ENCODE measurements at places on chromosomes 2 and 18. TPM values are rescaled to one million over a fixed set of nuclear protein-coding genes. Genes with fewer than 3 reads are reported as not detected.

The CYP26B1 gene
- 1.2 TPM for total RNA-seq

The FAM161A gene
- 1.8 TPM for total RNA-seq

The GNLY gene
- not detected for total RNA-seq

The ST8SIA3 gene
- not detected for total RNA-seq

All from bladder microvascular endothelial cell (primary cell).